ENCODE measurements at places on chromosomes 11 and 22.

- DNase-seq, result no peak
Measured at GRCh38 chr11:46917762-46918082, 628 bp downstream of the LRP4 start.

DNA sequence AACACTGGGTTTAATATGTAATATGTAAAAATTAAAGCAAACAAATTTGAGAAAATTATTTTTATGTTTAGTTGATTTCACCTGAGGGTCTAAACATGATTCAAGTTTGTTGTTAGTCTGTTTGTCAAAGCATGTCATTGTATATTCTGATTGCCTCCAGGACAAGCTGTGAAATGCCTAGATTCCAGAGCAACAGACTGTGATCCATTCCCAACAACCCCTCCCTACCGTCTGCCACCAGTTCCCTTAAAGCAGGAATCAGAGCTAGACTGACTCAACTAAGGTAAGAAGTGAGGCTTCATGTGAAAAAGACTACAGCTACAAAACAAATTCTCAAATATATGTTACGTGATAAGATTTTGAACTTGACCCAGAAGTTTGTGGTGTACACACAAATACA lies 304.2 kb downstream of the RAB38 start:
- no peak for DNase-seq

- no peak for DNase-seq
Measured at GRCh38 chr11:35555488-35555887, 30.1 kb upstream of the PAMR1 start.

DNA sequence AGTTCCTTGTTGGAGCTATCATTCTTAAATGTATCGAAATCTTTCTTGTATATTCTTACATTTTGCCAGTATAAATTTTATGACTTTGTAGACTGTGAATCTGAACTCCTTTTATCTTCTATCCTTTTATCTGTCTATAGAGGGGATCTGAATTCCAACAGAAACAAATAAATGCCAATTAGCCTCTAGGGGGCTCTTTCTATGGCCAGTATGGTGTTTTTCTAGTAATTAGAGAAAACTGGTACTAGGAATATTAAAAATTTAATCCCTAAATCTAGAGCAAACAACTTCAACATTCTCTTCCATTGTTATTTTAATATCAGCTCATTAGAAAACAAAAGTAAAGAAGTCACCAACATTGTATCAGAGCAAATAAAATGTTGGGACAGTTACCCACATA lies 21.5 kb upstream of the CAT start:
- DNase-seq, result no peak

DNA sequence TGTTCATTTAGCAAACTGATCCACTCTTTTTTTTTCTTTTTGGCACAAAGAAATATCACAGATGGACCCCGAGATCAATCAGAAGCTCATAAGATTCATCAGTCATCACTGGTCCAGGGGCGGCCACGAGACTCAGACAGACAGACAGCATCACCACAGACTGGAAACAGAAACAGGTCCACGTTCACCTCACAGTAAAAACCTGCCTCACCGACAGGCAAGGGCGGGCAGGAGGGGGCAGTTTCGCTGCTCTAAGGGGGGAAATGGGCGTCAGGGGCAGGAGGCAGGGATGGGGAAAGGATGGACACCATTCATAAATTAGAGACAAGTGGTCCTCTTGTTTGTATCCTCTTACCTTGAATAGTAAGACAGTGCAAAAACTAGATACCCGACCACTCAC lies 16.5 kb downstream of the CHST1 start:
- DNase-seq, result no peak

GRCh38 chr11:37999171-37999570 lies 1401.1 kb upstream of the RAG2 start:
- no peak for DNase-seq

- DNase-seq, result no peak
Measured at GRCh38 chr11:121328176-121328966, 35.8 kb downstream of the SC5D start.

DNA sequence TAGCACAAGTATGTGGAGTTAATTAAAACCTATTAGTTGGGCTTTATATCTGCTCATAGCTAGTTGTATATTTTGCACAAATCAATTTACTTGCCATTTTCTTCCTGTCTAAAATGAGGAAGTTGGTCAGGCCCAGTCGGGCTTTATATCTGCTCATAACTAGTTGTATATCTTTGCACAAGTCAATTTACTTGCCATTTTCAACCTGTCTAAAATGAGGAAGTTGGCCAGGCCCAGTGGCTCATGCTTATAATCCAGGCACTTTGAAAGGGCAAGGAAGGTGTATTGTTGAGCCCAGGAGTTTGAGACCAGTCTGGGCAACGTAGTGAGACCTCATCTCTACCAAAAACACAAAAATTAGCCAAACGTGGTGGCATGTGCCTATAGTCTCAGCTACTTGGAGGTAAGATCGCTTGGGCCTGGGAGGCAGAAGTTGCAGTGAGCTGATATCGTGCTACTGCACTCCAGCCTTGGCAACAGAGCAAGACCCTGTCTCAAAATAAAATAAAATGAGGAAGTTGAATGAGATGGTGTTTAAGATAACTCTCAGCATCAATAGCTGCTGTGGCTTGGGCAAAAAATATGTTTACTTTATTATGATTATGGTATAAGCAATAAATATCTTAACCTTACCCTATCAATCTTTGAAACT lies 1558.6 kb upstream of the RAG2 start:
- no peak for DNase-seq

DNA sequence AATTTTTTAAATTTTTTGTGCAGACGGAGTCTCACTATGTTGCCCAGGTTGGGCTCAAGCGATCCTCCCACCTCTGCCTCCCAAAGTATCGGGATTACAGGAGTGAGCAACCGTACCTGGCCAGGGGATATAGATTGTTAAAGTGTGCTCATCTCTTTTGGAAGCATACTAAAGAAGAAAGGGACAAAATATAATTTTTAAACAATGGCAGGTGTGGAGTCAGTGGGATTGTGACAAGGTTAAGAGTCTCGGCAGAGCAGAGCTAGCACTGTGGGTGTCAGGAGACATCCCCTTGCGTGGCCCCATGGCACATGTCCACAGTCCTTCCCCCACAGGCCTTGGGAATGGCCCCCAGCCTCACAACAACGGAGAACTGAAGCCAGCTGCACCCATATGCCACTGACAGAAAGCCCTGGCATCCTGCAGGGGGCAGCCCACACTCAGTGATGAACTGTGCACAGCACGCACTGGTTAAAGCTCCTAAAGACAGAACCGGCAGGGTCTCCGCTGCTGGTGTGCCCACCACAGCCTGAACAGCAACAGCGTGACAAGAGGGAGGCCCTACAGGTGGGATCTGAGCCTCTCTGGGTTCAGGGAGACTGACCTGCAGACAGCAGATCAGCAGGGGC lies 29.9 kb downstream of the SERPIND1 start:
- no peak for DNase-seq

DNA sequence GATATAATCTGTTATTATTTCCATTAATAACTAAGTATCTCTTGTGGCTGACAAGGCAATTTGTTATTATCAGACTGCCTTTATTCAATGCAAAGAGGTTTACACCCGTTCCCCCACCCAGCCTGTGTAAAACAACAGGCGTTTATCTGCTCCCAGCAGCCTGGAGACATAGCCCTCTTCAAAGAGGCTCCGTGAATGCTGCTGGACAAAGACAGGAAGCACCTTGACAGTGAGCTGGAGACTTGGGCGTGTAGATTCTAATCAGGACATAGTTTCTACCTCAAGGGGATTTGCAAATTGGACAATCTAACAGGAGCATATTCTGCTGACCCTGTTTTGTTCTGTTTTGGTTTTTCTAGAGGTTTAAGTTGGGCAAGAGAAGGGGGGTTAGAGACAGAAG lies 733.0 kb upstream of the KIRREL3 start:
- DNase-seq, result no peak

- DNase-seq, result no peak
Measured at GRCh38 chr11:112128483-112129121, 35.3 kb downstream of the IL18 start.

DNA sequence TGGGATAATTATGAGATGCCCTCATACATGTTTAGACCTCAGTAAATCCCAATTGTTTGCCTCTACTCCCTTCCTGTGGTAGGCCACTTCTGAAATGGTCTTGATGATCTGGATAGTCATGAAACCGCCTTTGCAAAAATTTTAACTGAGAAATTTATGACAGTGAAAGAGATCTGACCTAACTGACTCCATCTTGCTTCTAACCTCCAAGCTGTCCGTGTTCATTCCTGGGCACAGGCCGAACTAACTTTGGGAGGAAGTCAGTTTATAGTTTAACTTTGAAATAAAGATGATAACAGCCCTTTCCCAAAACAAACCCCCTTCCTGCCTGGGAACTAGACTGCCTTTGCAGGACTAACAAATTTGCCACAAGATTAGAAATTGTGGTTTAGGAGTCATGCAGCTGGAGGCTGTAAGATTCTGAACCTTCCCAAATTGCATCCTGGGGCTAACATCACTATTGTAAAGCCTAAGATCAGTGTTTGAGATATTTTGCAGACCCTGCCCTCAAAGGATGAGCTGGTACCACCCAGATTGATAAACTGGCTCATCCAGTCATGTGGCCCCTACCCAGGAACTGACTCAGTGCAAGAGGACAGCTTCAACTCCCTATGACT lies 19.9 kb upstream of the CTR9 start:
- DNase-seq, result no peak

GRCh38 chr11:115409116-115409670 lies 95.0 kb downstream of the CADM1 start:
- DNase-seq, result no peak

DNA sequence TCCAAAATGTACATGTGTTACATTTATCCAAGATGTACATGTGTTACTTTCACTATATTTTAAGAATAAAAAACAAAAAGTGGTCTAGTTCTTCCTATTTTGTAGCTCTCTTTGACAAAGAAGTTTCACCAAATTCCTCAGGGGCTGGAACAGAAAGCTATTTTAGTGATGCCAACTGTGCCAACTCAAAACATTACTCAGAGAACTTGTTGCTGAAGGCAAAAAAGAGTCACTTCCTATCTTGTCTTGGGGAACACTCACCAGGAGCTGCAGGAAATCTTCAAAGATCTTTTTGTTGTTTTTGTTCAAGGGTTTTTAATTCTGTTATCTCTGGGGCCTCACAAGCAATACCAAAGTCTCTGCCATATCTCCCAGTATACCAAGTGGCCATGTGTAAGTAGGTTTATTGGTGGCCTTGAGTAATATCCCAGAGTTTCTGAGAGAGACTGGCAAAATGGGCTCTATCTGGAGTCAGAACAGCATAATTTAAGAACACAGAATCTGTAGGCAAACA lies 13.6 kb upstream of the EED start:
- DNase-seq, result no peak

All from activated T-cell treated with anti-CD3 and anti-CD28 coated beads for 1 hour (primary cell).